Stimulated activated CD4-positive, alpha-beta T cell treated with anti-CD3 and anti-CD28 coated beads, Interleukin-2, amount 100 ng/mL, for 24 hours (primary cell): ENCODE measurements at places on chromosomes 12 and 14.

GRCh38 chr14:90606434-90606833 is 209.6 kb downstream of the CALM1 start:
- DNase-seq = no peak

DNA sequence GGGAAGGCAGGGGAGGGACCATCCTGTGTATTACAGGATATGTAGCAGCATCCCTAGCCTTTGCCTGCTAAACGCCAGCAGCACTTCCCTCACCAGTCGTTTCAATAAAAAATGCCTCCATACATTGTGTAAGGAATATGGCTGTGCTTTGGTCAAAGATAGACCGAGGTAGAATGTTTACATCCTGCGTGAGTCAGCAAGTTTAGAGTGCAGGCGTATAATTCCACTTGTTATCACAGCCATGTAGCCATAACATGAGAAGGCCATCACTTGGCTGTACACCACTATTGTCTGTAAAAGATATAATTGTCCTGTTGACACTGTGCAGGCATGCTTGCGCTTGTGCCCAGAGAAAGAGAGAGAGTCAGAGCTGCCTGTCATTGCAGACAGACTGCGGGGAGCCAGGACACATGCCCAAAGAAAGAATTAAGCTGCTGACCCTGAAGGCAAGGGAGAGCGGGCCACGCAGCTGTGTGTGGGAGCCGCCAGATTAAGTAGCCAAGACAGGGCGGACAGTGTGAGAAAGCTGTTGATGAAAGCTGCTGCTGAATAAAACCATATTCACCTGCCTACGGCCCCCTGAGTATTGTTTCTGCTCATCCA is 68.4 kb downstream of the CRACR2A start:
- no peak for DNase-seq

DNA sequence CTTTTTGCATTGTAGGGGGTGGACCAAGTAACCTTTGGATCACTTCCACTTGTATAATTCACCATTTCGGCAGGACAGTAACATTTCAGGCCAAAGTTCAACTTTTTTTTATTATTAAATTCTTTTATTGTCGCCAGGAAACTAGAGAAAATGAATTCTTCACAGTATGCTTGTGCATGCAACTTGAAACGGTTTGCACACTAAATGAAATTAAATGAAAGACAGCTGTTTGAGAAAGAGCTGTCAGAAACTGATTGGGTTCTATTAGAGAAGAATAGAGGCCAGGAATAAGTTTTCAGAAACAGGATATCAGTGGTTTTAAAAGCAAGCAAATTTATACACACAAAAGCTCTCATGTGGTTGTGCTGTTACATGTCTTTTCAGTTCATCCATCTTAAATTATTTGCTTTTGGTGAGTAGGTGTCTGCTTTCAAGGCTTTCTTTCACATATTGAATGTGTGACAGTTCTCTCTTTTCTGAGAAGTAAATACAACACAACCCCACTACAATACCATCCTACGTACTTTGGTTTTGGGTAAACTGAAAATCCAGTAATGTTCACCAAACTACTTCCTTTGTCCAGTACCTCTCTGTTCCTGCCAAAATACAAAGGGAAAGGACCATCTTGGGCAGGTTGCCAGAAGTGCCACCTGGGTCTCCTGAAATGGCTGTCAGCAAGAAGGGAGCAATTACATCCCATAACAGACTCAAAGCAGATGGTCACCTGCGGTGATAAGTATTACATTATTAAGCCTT is 291.7 kb downstream of the RAD51B start:
- DNase-seq = no peak

DNA sequence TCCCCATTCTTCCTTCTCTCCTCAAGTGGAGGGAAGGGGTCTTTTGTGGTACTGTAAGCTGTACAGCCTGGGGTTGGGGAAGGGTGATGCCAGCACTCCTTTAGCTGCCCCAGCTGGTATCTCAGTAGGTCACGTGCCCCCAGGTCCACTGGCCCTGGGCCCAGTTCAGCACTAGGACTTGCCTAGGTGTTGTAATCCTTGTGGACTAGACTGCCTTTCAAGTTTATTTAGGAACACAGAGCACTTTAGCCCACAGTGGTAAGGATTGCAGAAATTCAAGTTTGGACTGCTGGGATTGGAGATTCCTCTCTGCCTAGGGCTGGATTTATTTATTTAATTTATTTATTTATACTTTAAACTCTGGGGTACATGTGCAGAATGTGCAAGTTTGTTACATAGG is 569.6 kb downstream of the AACS start:
- no peak for DNase-seq

GRCh38 chr12:75086091-75087038 is 123.3 kb downstream of the KCNC2 start:
- no peak for DNase-seq

DNA sequence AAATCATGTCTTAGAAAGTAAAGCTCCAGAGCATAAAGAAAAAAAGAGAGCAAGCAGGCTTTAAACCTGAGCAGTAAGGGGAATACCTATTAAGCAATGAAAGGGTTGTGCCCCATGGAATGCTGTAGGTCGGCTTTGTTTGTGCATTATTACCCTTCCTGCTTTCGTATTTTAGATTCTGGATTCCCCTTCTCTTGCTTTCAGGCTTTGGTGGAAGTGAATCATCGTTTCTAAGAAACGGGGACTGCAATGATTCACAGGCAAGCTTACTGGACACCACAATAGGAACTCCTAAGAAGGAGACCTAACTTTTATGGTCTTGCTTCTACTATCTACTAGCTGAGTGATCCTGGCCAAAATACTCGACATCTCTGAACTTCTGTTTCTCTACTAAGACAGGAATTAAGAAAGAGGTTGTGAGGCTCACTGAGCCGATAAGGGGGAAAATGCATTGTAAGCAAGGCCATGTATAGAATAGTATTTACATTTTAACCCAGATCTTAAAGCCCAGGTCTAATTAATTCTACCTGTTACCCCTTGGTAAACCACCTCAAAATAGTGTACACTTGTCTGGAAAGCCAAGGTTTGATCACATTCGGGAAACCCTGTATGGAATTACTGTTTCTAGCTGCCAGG is 1.2 kb upstream of the BMAL2 start:
- peak; percentile 2 for DNase-seq

GRCh38 chr12:85280165-85280983 is at the start of gene ALX1:
Gene ALX1 (plus strand): TSS chr12:85280220. CDS start chr12:85280262, 42 bp downstream.
- no peak for DNase-seq

DNA sequence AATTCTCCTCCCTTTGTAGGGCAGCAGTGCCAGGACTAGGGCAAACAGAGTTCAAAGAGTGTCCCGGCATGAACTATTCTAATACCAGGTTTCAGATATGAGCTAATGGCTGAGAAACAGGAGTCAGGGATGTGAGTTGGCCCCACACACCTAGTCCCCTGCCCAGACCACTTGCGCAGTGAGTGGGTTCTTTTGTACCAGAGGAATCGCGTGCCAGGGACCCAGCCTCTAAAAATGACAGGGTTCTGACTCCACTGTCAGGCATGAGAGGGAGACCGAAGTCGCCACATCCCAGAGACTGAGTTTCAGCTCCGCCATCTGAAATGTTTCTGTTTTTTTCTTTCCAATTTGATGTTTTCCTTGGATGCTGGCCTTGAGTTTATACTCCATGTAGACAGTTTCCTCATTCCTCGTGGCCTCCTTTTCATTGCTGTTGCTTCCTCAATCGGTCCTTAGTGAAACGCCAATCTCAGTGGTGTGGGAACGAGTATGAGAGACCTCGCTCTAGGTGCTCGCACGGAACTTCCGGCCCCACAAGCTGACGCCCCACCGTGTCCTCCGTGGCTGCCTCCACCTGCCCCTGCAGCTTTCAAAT is 31.5 kb downstream of the FBXL14 start:
- no peak for DNase-seq

DNA sequence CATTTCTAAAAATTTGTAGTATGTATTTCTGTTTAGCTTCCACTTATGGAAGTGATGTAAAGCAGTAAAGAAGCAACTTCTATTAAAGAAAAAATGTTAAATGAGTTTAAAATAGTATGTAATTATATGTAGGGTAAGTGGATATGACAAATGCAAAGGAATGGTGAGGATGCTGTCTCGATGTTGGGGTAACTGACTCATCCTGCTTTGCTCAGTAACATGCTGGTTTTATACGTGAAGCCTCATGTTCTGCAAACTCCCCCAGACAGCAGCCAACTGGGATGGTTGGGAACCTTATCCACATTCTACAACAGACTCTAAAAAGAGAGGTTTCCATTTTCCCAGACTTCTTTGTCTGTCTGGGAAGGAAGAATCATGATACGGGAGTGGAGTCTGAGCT is 1006.4 kb upstream of the TMEM132C start:
- no peak for DNase-seq

DNA sequence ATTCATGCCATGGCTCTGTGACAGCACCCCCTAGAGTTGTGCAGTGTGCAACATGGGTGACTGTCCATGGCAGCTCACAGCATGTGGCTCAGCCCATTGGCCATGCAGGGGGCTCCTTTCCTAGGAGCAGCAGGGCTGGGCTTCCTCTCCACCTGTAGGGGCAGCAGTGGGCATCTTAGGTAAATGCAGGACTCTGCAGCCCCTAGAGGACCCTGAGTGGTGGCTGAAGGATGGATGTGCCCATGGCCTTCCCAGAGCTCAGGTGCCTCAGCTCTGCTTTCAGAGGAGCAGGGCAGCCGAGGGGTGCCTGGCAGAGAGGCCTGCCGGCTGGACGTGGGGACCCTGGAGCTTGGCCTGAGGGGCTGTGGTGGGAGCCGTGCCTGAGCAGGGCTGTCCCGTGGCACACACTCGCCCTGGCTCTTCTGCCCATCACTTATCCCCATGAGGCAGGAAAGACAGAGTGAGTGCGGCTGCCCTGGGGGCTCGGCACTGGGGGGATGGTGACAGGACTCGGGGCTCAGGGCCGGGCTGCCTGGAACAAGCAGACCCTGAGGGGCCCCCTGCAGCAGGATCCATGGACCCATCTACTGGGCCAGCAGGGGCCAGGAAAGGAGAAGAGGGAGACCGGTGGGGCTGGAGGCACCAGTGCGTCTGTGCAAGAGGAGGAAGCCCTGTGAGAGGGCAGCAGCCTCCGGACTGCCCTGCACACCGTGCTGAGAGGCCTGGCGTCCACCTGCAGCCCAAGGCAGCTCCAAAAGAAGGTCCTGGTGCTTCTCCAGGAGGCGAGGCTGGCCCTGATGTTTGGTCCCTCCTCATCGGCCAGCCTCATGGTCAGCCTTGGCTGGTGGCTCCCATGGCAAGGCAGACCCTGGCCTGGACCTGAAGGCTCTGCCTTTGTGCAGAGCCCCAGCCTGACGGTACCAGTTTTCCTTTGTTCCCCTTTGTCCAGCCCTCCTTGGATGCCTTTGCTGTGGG is 7.6 kb downstream of the ADSS1 start:
- no peak for DNase-seq

GRCh38 chr14:68547305-68548193 is 245.3 kb downstream of the ZFP36L1 start:
- no peak for DNase-seq

- no peak for DNase-seq
Observed at GRCh38 chr12:52217223-52217622, 15.8 kb upstream of the KRT7 start.

- no peak for DNase-seq
Observed at GRCh38 chr12:96711364-96711763, 195.7 kb upstream of the NEDD1 start.

- no peak for DNase-seq
Observed at GRCh38 chr12:52645120-52645761, 6.8 kb downstream of the KRT2 start.

- DNase-seq = no peak
Observed at GRCh38 chr14:83289896-83290295, 1756.2 kb upstream of the SEL1L start.

GRCh38 chr12:75533239-75533638 is 21.8 kb upstream of the KRR1 start:
- no peak for DNase-seq

GRCh38 chr12:112851024-112851777 is 55.6 kb upstream of the OAS1 start:
- no peak for DNase-seq

DNA sequence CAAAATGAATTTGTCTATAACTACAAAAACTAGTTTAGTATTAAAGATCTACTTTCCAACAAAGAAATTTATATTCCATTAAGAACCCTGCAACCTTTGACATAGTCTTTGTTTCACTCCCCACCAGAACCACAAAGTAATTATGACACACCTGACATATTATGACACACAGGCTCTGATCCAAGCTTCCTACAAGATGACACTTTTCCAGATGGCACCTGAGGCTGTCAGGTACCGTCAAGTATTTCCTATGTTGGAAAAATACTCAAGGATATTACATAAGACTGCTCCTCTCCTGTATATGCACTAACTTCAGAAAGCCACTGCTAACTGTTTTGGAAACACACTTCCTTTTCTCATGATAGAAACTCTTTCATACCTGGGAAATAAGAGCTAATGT is 38.9 kb downstream of the STXBP6 start:
- DNase-seq = no peak

DNA sequence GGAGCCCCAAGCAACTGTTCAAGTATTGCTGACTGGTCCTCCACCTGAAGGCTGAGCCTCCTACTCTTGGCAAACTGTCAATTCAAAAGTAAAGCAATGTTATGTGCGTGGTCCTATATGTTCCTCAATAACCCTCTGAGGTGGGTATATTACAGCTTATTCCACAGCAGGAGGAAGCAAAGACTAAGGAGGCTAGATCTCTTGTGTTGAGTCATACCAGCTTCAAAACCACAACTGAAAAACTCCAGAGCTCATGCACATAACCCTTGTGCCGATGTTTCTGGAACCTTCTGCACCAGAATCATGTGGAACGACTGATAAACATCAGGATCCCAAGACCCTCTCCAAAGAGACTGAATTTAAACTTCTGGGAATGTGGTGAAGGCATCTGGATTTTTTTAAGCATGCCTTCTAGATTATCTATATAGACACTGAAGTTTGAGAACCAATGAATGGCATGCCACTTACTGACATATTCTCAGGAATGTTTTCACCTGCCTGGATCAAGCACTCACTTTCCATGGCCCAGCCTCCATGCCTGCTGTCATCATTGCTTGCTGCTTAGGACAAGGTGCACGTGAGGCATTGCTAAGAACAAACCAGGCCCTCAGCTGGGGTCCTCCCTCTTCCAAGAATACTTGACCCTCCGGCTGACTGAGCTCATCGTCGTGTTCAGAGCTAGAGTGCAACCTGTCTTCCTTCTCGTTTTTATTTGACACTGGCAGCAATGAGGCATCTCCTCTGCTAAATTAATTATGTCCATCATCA is 194.7 kb downstream of the BCL11B start:
- no peak for DNase-seq

DNA sequence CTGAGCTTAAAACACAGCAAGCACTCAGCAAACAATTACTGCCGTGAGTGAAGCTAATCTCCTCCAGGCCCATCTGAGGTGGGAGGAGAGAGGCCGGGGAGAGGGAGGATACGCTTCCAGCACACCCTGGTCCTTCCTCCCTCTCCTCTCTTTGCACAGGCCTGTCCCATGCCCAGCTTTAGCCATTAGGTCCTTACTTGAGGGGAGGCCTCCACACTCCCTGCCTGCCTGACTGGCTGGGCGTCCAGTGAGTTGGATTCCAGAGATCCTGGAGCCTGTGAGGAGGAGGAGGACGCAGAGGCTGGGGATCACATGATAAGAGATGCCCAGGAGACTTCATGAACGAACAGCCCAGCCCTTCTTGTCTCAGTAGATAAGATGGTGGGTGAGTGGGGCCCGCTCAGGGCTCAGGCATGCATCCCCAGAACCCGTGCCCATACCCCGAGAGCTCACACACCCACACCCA is 65.1 kb upstream of the NCOR2 start:
- DNase-seq = no peak

- DNase-seq = peak; percentile 36
Observed at GRCh38 chr14:68734231-68734732, 58.6 kb downstream of the ZFP36L1 start.
